ENCODE measurements at places on chromosomes 1 and 21. TPM values are rescaled to one million over a fixed set of nuclear protein-coding genes. Genes with fewer than 3 reads are reported as not detected.
A peak's percentile ranks its signal among the peaks of the same experiment; 100 is the strongest.

KCNH1 gene
- 0.85 TPM for total RNA-seq

SLC6A17 gene
- total RNA-seq: under 0.01 TPM

KANK4 gene
- 0.99 TPM for total RNA-seq

RXRG gene
- total RNA-seq: 0.47 TPM

DNA sequence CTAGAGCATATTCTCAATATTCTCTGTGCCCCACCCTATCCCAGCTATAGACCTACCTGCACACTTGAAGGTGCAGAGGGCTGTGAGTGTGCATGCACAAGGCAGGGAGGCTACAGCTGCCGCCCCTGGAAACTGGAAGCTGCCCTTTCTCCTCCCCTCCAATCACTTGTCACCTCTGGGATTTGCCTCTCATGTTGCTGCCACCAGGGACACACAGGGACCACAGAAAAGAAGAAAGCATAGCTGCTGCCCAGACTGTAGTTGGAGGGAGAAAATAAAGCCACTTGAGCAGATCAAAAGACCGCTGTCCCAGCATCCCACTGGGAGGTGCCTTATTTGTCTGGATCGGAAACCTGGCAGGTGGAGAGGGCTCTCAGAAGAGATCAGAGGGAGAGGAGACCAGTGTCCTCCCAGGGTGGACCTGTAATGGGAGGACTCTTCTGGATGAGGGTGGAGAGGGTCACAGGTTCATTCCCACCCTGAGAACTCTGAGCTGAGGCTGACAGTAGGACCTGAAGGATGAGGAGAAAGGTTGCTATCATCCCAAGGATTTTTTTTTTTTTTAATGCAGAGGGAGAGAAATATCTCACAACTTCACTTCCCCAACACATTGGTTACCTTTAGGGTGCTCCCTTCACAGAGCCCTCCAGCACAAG, 7.6 kb upstream of the INPP5B start:
- H3K36me3 ChIP-seq: peaks cover 31% of the 10 kb centered on the region
- no peaks in the 10 kb centered on the region for H3K4me1 ChIP-seq
- no peak overlapping the region for H3K27ac ChIP-seq
- no peak overlapping the region for H3K4me3 ChIP-seq

DNA sequence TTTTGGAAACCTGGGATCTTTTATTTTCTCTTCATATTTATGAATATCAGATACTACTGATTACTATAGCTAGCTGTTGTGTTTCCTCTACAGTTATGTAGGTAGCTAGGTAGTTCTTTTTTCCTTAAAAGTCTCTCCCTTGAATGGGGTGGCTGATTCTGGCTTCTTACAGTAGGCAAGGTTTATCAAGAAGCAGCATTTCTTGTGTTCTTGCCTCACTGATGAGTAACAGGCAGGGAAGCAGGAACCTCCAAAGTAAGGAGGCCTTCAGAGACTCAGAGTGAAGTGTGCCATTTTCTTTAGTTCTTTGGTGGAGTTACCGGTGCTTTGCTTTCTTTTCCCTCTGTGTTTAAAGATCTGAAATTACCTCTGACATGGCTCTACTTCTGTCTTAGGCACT, 56.0 kb downstream of the ZMYM4 start:
- no peak overlapping the region for H3K27ac ChIP-seq
- H3K27me3 ChIP-seq: no peaks in the 10 kb centered on the region
- H3K36me3 ChIP-seq: no peaks in the 10 kb centered on the region
- no peak for DNase-seq
- no peak overlapping the region for H3K4me3 ChIP-seq

DNA sequence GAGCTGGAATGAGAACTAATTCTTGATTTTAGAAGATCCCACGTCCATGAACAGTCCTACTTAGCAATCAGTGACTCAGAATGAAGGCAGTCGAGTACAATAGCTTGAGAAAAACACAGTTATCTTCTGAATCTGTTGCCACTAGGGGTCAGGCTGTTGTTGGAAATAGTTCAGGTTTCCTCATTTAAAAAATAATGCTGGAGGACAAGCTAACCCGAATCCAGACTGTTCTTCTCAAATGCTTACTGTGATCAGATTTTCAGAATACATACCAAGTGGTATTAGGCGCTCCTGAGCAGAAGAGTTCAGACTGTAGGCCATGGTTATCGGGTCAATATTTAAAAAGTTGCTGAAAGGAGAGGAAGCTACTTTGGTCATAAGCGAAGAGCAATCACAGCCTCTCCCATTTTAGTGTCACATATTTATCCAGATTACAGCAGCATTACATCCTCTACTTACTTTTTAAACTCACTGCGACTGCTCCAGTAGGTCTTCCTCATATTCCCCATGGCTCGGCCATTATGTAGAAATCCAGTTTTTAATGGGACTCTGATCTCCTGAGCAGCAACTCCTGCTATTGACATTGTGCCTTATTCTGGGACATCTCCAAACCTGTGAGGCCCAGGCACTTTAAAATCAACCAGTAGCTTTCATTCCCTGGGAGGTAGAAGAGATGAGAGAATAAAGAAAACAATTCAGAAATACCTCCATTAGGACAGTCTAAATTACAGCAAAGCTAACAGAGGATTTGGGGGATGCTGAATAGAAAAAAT, 10.9 kb downstream of the ERRFI1 start:
- H3K27ac ChIP-seq: no peak overlapping the region
- no peaks in the 10 kb centered on the region for H3K27me3 ChIP-seq
- DNase-seq: peak; percentile 75
- H3K4me1 ChIP-seq: no peaks in the 10 kb centered on the region
- H3K4me3 ChIP-seq: no peak overlapping the region

- H3K27me3 ChIP-seq: no peaks in the 10 kb centered on the region
- H3K4me1 ChIP-seq: peaks cover 48% of the 10 kb centered on the region
- no peak overlapping the region for H3K27ac ChIP-seq
- no peaks in the 10 kb centered on the region for H3K36me3 ChIP-seq
Measured at GRCh38 chr1:108043707-108044106, 78.7 kb upstream of the VAV3 start.

GRCh38 chr1:24362982-24363614, 43.9 kb downstream of the GRHL3 start:
- peaks cover 3% of the 10 kb centered on the region for H3K36me3 ChIP-seq
- H3K4me3 ChIP-seq: no peak overlapping the region
- H3K27me3 ChIP-seq: no peaks in the 10 kb centered on the region
- no peaks in the 10 kb centered on the region for H3K4me1 ChIP-seq

- H3K27ac ChIP-seq: no peak overlapping the region
- no peaks in the 10 kb centered on the region for H3K36me3 ChIP-seq
- no peak overlapping the region for H3K4me3 ChIP-seq
- DNase-seq: no peak
Measured at GRCh38 chr1:208041505-208041904, 130.6 kb upstream of the CD34 start.

GRCh38 chr1:40567825-40568224, 36.4 kb downstream of the ZNF684 start:
- no peak overlapping the region for H3K4me3 ChIP-seq
- no peak for DNase-seq
- no peaks in the 10 kb centered on the region for H3K27me3 ChIP-seq
- no peaks in the 10 kb centered on the region for H3K4me1 ChIP-seq
- H3K36me3 ChIP-seq: no peaks in the 10 kb centered on the region

DNA sequence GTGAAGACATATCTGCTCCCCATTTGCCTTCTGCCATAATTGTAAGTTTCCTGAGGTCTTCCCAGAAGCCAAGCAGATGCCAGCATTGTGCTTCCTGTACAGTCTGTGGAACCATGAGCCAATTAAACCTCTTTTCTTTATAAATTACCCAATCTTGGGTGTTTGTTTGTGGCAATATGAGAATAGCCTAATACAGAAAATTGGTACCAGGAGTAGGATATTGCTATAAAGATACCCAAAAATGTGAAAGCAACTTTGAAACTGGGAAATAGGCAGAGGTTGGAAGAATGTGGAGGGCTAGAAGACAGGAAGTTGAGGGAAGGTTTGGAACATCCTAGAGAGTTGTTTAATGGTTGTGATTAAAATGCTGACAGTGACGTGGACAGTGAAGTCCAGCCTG, 90.8 kb downstream of the HHIPL2 start:
- H3K27me3 ChIP-seq: no peaks in the 10 kb centered on the region
- H3K4me3 ChIP-seq: no peak overlapping the region
- H3K27ac ChIP-seq: no peak overlapping the region
- peaks cover 8% of the 10 kb centered on the region for H3K4me1 ChIP-seq
